NCI-H510A treated with DMSO at 0.1 percent for 48 hours (cell line): ENCODE measurements at places on chromosomes 12 and 14.

- no peak for DNase-seq
Measured at GRCh38 chr14:21352587-21352986, 31.2 kb downstream of the SUPT16H start.

- DNase-seq, result no peak
Measured at GRCh38 chr12:46693518-46693917, 132.3 kb downstream of the SLC38A4 start.

GRCh38 chr14:75906680-75907280 is 75.0 kb downstream of the TGFB3 start:
- peak; percentile 70 for DNase-seq

GRCh38 chr12:57227315-57228115 is 2.0 kb upstream of the SHMT2 start:
- DNase-seq, result peak; percentile 70

DNA sequence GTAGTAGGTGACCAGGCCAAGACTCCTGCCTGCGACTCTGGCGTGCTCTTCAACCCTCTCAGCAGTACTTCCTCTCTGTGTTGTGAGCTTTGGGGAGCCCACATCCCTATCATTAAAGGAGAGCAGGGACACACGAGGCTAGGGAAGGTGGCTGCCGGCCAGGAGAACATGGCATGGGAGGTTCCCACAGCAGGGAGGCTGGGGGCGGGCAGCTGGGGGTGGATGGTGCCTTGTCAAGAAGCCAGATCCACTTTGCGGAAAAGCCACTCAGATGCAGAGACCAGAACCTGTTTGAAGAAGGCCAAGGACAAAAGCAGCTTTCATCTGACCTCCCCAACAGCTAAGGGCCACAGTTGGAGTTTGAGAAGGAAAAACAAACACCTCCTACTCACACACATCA is 198.6 kb downstream of the BCL11B start:
- no peak for DNase-seq

GRCh38 chr12:122399592-122400373 is 22.7 kb downstream of the CLIP1 start:
- DNase-seq, result peak; percentile 93

DNA sequence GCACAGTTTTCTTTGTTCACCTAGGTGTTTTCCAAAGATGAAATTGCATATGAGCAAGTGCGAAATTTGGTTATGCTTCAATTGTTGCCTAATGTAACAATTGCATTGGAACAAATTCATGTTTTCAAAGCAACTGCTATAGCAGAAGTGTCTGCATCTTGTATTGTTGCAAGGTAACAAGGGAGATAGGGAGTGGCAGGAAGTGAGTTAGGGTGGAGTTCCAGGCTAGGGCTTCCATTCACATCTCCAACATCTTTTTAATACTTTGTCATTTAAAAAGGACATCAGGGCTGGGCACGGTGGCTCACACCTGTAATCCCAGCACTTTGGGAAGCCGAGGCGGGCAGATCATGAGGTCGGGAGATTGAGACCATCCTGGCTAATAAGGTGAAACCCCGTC is 312.3 kb upstream of the E2F7 start:
- DNase-seq, result no peak

DNA sequence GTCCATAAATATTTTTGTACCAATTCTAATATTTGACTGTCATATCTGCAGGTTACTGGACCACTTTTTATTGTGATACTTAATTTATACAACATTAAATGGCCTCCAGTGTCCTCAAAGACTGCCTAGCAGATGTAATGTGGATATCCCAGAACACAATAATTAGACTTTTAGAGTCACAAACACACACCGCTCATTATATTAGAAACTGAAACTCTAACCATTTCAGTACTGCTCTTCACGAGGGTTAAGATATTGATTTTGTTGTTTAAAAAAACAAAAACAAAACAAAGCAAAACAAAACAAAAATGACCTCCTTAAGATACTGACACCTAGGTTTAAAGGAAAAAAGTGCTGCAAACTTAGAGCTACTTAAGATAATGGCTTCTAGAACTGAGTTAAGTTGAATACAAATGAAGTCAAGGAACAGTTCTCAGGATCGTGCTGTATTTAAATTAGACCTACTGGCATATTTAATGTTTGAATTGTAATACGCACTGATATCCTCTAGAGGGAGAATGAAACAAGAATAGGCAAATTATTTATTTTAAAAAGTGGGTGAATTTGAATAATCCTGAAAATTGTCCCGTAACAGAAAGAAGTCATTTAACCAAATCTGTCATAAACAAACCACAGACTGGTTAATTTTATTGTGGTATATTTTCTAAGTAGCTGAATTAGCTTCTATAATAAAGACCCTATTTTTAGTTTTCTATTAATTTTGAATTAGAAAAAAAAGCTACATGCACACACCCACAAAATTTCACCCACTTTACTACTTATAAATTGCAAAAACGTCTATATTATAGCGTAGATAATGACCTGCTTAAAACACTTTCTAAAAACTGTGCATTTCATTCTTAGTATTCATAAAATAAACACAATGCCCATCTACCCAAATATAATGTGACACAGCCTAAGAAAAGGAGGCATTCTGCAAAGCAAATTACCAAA is 395.2 kb upstream of the DCN start:
- peak; percentile 39 for DNase-seq

GRCh38 chr12:96070670-96071279 is 35.4 kb upstream of the LTA4H start:
- peak; percentile 24 for DNase-seq

- DNase-seq, result no peak
Measured at GRCh38 chr12:12922191-12922616, 29.8 kb downstream of the GPRC5D start.

- no peak for DNase-seq
Measured at GRCh38 chr12:60266381-60266852, 670.6 kb downstream of the SLC16A7 start.

- no peak for DNase-seq
Measured at GRCh38 chr14:39433452-39433813, 1.2 kb upstream of the FBXO33 start.

- DNase-seq, result no peak
Measured at GRCh38 chr14:72615451-72616121, 278.3 kb downstream of the DPF3 start.

DNA sequence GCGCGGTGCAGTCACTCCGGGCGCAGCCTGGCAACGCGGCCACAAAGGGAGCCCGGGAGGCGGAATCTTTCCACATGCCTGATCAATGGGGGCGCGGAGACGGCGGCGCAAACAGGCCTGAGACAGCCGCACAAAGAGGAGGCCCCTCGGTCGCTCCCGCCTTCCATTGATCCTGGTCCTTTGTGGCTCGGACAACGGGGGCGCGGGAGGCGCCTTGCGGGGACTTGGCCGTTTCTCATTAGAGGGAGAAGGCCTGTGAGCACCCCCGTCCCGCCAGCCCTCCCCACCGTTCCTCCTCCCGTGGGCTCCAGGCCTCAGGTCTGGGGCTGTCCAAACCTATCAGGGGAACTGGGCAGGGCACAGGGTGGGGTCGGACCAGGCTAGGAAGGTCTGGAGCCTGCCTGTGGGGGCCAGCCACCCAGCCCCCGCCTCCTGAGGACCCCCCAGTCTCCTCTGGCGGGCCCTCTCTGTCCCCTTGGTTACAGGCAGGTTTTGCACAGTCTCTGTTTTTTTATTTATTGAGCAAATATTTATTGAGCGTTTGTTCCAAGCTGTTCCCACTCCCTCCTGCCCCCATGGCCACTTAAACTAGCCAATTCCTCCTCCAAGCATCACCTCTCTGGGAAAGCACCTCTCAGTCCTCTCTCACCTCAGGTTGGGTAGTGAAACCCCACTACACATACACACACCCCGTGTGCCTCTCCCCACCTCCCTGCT is 29.0 kb upstream of the MSI1 start:
- DNase-seq, result no peak

- DNase-seq, result no peak
Measured at GRCh38 chr12:25041006-25041741, 92.3 kb upstream of the BCAT1 start.

DNA sequence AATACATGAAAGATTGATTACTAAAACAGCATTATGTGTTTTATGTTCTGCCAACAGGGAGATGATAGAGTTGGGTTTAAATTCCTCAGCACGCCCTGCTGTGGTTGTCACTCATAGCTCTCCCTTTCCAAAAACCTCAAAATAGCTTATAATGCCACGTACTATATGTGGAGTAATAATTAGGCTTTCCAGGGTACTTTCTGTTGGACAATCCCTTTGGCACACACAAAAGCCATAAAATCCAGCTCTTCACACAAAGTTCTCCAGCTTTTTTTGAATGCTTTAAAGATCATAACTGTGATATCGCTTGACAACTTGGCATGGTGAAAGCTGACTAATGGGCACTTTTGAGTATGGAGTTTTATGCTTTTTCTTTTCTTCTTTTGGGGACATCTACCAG is 145.3 kb upstream of the DCN start:
- DNase-seq, result no peak

DNA sequence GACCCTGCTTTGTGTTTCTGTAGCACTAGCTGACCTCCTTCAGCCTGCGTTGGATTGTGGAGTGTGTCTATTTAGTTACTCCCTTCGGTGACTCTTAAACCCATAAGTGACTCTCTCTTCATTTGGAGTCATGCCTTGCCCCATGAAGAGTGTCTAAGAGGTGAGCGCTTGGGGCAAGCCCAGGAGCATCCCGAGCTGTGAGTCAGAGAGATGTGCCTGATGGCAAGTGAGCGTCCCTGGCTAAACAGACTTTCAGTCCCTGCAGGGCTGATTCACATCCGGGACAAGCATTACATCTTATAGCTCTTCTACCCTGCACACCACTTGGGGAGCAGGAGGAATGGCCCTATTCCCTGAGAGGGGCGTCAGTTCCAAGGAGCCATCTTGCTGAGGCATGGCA is 24.3 kb upstream of the ATF1 start:
- no peak for DNase-seq

DNA sequence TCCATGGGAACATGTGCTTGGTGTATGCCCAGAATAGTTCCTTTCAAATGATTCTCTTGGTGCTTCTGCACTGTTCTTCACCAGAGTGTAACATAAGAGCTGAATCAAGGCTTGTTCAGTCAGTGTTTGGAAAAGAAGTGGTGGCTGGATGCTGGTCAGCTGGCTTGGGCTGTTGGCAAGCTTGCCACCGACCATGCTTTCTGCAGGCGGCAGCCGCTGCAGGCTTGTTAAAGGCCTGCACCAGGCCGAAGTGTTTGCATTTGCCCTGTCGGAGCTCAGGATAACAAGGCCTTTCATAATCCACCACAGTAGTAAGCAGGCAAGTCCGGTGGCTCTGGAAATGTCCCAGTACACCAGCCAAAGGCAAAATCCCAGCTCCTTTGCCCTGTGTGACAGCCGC is 26.9 kb downstream of the DAAM1 start:
- peak; percentile 86 for DNase-seq

- peak; percentile 95 for DNase-seq
Measured at GRCh38 chr14:67477926-67478799, 10.4 kb downstream of the TMEM229B start.

GRCh38 chr12:90199006-90199405 is 490.4 kb upstream of the ATP2B1 start:
- DNase-seq, result no peak

- no peak for DNase-seq
Measured at GRCh38 chr12:27076468-27076867, 5.9 kb downstream of the C12orf71 start.

DNA sequence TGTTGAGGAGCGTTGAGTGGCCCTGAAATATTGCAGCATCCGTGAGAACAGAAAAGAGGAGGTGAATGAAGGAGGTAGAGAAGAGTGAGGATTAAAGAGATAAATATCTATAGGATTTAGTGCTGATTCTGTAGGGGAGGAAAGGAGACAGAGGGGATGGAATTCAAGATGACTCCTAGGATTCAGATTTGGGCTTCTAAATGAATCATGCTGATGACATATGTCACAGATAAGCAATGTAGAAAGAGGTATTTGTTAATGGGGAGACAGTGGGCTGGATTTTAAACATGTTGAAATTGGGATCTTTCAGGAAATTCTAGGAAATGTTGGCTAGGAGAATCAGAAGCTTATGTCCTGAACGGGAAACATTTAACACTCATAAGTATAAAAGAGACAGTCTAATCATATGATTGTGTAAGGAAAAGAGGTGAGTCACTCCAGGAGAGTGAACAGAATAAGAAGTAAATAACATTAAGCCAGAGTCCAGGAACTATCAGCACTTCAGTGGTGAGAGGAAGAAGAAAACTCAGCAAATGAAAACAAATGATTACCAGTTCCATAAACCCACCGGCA is 58.1 kb upstream of the DIO2 start:
- DNase-seq, result no peak

GRCh38 chr12:52337054-52337453 is 15.9 kb upstream of the KRT83 start:
- no peak for DNase-seq

DNA sequence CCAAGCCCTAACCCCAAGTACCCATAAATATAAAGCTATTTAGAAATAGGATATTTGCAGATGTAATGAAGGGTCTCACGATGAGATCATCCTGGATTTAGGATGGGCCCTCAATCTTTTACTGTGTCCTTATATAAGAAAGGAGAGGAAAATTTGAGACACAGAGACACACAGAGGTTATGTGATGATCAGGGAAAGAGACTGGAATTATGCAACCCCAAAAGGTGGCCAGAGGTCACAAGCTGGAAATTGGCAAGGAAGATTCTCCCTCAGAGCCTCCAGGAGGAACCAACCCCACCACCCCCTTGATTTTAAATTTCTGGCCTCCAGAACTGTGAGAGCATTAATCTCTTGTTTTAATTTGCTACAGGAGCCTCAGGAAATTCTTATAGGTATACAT is 334.9 kb upstream of the PRICKLE1 start:
- DNase-seq, result no peak

- DNase-seq, result no peak
Measured at GRCh38 chr14:52987514-52987913, 36.7 kb upstream of the FERMT2 start.

DNA sequence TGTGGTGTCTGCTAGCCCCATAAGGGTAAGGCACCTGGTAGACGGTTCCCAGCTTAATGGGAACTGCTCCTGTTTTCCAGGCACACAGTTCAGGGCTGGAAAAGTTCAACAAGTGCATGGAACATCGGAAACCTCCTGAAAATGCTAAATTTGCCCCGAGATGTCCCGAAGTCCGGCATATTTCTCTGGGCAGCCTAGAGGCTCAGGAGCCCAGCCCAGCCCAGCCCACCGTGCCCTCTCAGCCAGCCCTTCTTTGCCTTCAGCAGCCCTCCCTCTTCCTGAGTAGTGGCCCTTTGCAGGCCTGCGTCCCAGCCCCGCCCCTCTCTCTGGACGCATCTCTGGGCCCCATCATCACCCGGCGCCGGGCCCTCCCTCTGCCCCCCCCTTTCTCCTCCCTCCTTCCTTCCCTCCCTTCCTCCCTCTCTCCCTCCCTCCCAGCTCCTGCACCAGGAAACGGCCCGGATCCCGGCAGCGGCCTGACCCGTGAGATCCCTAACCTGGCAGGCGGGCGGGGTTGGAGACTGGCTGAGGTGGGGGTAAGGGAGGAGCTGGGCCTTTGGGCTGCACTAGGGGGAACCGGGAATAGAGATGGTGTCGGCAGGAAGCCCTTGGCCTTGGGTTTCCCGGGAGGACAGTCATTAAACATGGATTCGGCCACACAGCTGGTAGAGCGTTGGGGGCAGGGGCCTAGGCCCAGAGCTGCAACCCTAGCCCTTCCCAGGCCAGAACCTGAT is at the start of gene BCL2L2:
Gene BCL2L2 (plus strand): TSS at position 422 of the 734 bp plus-strand sequence. CDS start 935 bp downstream, outside the sequence.
- DNase-seq, result peak; percentile 93

- DNase-seq, result no peak
Measured at GRCh38 chr12:513446-513845, 53.7 kb downstream of the B4GALNT3 start.

- no peak for DNase-seq
Measured at GRCh38 chr12:59372956-59373355, 222.9 kb upstream of the SLC16A7 start.
